ENCODE measurements at places on chromosomes 7 and 10. TPM values are rescaled to one million over a fixed set of nuclear protein-coding genes. Genes with fewer than 3 reads are reported as not detected.

GRCh38 chr10:70879207-70879606, 9.2 kb downstream of the PCBD1 start:
- DNase-seq: no peak
- no peak overlapping the region for H3K4me3 ChIP-seq
- H3K27ac ChIP-seq: no peak overlapping the region
- peaks cover 37% of the 10 kb centered on the region for H3K36me3 ChIP-seq
- H3K4me1 ChIP-seq: peaks cover 3% of the 10 kb centered on the region

DNA sequence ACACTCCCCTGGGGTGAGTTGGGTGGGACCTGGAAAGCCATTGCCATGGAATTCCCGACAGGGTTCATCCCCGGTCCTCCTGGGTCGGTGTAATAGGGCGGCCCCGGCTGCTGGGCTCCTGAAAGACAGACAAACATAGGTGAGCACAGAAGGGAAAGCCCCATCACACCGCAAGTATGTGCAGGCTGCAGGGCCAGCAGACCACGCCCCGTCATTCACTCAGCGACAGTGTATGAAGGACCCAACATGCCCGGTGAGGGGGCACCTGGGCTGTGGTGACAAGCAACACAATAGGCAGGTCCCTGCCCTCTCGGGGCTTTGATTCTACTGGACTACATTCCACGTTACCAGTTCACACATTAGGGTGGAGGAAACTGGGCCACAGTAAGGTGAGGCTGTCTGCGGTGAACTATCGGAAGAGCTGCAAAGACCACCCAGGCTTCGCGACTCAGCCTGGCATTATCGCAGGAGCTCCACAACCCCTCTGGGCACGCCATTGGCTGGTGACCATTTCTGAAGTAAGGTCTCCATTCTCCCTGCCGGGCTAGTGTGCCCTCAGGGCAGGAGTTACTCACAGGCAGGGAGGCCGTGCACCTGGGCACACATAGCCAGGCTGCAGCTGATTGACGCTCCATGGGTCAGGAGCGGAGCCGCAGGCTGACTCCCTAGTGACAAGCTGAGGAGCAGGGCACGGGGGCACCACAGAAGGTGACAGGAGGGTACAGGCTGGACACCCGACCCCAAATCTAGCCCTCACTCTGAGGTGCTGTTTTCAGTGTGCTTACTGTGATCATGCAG, 99.2 kb downstream of the VOPP1 start:
- DNase-seq: no peak
- no peak overlapping the region for H3K27ac ChIP-seq
- peaks cover 43% of the 10 kb centered on the region for H3K36me3 ChIP-seq
- no peak overlapping the region for H3K4me3 ChIP-seq
- H3K4me1 ChIP-seq: no peaks in the 10 kb centered on the region

- no peaks in the 10 kb centered on the region for H3K36me3 ChIP-seq
- H3K27ac ChIP-seq: peak overlapping the region; percentile 44
- H3K4me3 ChIP-seq: no peak overlapping the region
Measured at GRCh38 chr7:151954866-151955820, 1.1 kb upstream of the GALNTL5 start.

DNA sequence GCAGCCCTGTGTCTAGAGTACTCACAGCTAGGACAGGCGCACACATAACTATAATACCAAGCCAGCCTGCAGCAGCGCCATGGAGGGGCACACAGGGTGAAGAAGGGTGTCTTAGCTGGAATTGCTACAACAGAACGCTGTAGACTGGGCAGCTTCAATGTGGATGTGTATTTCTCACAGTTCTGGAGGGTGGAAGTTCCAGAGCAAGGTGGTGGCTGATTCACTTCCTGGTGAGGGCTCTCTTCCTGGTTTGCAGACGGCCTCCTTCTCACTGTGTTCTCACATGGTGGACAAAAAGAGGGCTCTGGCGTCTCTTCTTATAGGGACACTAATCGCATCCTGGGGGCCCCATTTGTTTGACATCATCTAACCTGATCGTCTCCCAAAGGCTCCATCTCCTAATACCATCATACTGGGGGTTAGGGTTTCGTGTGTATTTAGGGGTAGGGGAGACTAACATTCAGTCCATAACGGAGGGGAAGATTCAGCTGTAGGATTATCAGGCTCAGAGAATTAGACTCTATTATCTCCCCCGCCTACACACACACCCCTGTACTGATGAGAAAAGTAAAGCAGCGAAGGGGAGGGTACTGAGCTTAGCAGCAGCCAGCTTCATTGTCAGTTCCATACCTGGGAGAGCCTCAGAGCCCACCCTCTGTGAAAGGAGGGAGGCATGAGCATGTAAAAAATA, 289.1 kb downstream of the CCDC3 start:
- H3K36me3 ChIP-seq: no peaks in the 10 kb centered on the region
- no peak overlapping the region for H3K4me3 ChIP-seq
- no peaks in the 10 kb centered on the region for H3K27me3 ChIP-seq
- DNase-seq: no peak
- H3K27ac ChIP-seq: no peak overlapping the region

- H3K36me3 ChIP-seq: no peaks in the 10 kb centered on the region
- no peak overlapping the region for H3K4me3 ChIP-seq
- no peak for DNase-seq
- no peak overlapping the region for H3K27ac ChIP-seq
Measured at GRCh38 chr7:142787783-142788182, 17.0 kb downstream of the PRSS2 start.

- no peaks in the 10 kb centered on the region for H3K27me3 ChIP-seq
- peak within 1 kb of the TSS; percentile 35 for H3K4me3 ChIP-seq
- H3K4me1 ChIP-seq: peaks cover 15% of the 10 kb centered on the region
- peaks cover 6% of the 10 kb centered on the region for H3K36me3 ChIP-seq
Measured at GRCh38 chr7:106865130-106866041, at the start of gene PIK3CG. Gene PIK3CG (plus strand): TSS chr7:106865282. CDS start chr7:106867562, 2,280 bp downstream.

DNA sequence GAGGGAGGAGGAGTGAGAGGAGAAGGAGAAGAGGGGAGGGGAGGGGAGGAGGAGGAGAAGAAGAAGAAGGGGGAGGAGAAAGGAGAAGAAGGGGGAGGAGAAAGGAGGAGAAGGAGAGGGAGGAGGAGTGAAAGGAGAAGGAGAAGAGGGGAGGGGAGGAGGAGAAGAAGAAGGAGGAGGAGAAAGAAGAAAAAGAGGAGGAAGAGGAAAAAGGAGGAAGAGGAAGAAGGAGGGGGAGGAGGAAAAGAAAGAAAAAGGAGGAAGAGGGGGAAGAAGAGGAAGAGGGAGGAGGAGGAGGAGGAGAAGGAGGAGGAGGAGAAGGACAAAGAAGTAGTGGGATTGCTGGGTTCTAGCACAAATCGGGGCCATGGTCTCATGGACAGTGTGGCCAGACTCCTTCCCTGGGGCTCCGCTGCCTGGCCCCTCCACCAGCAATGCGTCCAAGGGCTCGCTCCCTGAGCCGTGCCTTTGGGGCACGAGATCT, 4.2 kb upstream of the MAFK start:
- H3K27me3 ChIP-seq: peaks cover 37% of the 10 kb centered on the region
- no peak overlapping the region for H3K4me3 ChIP-seq
- H3K36me3 ChIP-seq: no peaks in the 10 kb centered on the region

- H3K4me3 ChIP-seq: no peak overlapping the region
- H3K27ac ChIP-seq: no peak overlapping the region
- no peaks in the 10 kb centered on the region for H3K27me3 ChIP-seq
- no peaks in the 10 kb centered on the region for H3K36me3 ChIP-seq
- H3K4me1 ChIP-seq: peaks cover 45% of the 10 kb centered on the region
- DNase-seq: no peak
Measured at GRCh38 chr10:6151087-6151977, 51.4 kb upstream of the PFKFB3 start.

DNA sequence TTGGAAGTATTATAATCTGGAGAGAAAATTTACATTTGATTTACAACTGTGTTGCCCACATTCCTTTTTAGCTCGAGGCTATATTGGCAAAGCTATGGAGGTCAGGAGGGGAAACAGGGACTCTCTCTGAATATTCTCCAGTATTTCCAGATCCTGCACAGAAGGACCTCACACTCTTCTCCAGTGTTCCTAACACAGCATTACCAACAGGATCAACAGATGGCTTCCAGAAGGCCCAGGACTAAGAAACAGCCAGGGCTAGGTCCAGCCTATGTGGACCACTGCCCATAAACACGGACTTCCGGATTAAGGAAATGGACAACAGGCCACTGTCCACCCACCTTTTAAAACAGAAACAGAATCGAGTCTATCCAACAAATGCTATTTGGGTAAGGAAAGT, 65.3 kb downstream of the CHCHD3 start:
- H3K27me3 ChIP-seq: no peaks in the 10 kb centered on the region
- DNase-seq: no peak
- no peak overlapping the region for H3K27ac ChIP-seq
- no peaks in the 10 kb centered on the region for H3K36me3 ChIP-seq
- H3K4me1 ChIP-seq: no peaks in the 10 kb centered on the region

DNA sequence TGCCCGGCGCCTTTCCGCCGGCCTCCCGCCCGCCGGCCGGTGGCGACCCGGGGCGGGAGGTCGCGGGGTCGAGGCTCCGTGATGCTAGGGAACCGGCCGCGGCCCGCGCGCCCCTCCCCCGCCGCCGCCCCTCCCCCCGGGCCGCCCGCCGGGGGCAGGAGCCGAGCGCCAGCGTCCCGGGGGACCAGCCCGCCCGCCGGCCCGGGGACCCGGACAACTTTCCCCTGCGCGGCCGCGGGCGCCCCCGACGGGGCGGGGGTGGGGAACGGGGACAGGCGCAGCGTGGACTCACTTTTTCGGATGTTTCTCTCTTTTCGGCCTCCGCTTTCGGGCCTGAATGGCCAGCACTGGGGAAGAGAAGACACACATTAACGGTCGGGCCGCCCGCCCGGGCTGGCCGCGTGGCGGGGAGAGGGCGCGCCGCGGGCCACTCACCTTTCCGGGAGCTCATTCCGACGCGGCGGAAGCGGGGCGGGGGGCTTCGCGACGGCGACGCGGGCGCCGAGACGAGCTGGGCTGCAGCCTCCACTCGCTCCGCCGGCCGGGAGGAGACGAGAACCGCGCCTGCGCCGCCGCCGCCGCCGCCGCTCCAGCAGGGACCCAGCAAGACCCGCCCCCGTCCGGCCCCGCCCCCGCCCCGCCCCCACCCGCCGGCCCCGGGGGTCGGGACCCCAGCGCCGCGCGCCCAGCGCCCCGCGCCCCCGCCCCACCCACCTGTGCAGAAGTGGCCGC, at the start of gene SRPK2:
SRPK2 (minus strand) TSS at position 566 of the 732 bp plus-strand sequence.
- peak within 1 kb of the TSS; percentile 92 for H3K4me3 ChIP-seq
- H3K27me3 ChIP-seq: no peaks in the 10 kb centered on the region
- DNase-seq: peak; percentile 92
- peak within 1 kb of the TSS; percentile 81 for H3K27ac ChIP-seq
- no peaks in the 10 kb centered on the region for H3K36me3 ChIP-seq

- peak overlapping the region; percentile 95 for H3K4me3 ChIP-seq
- peaks cover 5% of the 10 kb centered on the region for H3K4me1 ChIP-seq
- no peaks in the 10 kb centered on the region for H3K27me3 ChIP-seq
- H3K27ac ChIP-seq: peak overlapping the region; percentile 87
- DNase-seq: peak; percentile 74
- H3K36me3 ChIP-seq: no peaks in the 10 kb centered on the region
Measured at GRCh38 chr7:134315679-134316538, 821 bp downstream of the SLC35B4 start.

GRCh38 chr7:142796501-142797390, 26.0 kb downstream of the PRSS2 start:
- no peak for DNase-seq
- no peaks in the 10 kb centered on the region for H3K36me3 ChIP-seq
- peak overlapping the region; percentile 42 for H3K4me3 ChIP-seq
- H3K27me3 ChIP-seq: no peaks in the 10 kb centered on the region
- H3K4me1 ChIP-seq: peaks cover 15% of the 10 kb centered on the region

DNA sequence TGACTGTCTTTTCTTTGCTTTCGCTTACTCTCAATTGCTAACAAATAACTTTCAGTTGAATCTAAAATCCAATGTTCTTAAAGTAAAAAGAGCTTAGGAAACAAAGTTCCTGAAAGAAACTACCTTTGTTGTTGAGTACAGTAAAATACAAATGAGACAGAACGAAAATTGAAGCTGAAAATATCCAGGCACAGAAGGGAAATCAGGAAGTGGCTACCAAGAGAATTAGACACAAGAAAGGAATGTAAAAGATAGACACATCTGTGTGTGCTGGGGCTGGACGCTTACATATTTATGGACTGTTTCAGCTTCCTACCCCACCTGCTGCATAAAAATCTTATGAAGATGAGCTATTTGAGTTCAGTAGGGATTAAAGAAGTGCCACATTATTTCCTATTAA, 161.7 kb upstream of the PLXDC2 start:
- no peak overlapping the region for H3K27ac ChIP-seq
- H3K27me3 ChIP-seq: no peaks in the 10 kb centered on the region
- DNase-seq: no peak

GRCh38 chr7:147405621-147406020, 1184.9 kb upstream of the C7orf33 start:
- no peak overlapping the region for H3K4me3 ChIP-seq
- H3K36me3 ChIP-seq: no peaks in the 10 kb centered on the region
- no peaks in the 10 kb centered on the region for H3K4me1 ChIP-seq

DNA sequence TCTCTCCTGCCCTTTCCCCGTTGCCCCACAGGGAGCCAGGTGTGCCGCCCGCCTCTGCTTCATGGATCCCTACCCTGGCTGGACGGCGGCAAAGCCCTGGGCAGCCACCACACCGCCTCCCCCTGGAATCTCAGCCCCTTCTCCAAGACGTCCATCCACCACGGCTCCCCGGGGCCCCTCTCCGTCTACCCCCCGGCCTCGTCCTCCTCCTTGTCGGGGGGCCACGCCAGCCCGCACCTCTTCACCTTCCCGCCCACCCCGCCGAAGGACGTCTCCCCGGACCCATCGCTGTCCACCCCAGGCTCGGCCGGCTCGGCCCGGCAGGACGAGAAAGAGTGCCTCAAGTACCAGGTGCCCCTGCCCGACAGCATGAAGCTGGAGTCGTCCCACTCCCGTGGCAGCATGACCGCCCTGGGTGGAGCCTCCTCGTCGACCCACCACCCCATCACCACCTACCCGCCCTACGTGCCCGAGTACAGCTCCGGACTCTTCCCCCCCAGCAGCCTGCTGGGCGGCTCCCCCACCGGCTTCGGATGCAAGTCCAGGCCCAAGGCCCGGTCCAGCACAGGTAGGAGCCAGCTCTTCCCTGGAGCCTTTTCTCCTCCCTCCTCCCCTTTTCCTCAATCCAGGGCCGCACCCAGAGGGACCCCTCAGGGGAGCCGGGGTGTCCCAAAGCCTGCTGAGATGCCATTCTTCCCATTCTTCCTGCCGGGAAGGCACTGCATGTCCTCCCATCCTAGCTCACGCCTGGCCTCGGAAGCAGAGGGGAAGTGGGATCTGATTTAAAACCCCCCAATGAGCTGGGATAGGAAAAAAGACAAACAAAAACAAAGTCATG, 4.0 kb downstream of the GATA3 start:
- no peak overlapping the region for H3K27ac ChIP-seq
- H3K27me3 ChIP-seq: peaks cover 34% of the 10 kb centered on the region
- no peak overlapping the region for H3K4me3 ChIP-seq
- no peaks in the 10 kb centered on the region for H3K36me3 ChIP-seq
- peaks cover 14% of the 10 kb centered on the region for H3K4me1 ChIP-seq
- no peak for DNase-seq

Gene POU6F2
- total RNA-seq: not detected

Gene RADIL
- total RNA-seq: 12.9 TPM

Gene HTR5A
- not detected for total RNA-seq

Gene CYP2C9
- not detected for total RNA-seq

Gene AKR1C8
- total RNA-seq: not detected

Gene CCDC172
- total RNA-seq: not detected

Gene HECW1
- total RNA-seq: 0.06 TPM

Gene AGAP5
- 6.6 TPM for total RNA-seq

Gene SLC16A12
- 2.2 TPM for total RNA-seq

Gene PHYHIPL
- 0.52 TPM for total RNA-seq

Measured in esophagus muscularis mucosa (tissue), 4 donors.